ENCODE measurements at places on chromosomes 4 and X.

DNA sequence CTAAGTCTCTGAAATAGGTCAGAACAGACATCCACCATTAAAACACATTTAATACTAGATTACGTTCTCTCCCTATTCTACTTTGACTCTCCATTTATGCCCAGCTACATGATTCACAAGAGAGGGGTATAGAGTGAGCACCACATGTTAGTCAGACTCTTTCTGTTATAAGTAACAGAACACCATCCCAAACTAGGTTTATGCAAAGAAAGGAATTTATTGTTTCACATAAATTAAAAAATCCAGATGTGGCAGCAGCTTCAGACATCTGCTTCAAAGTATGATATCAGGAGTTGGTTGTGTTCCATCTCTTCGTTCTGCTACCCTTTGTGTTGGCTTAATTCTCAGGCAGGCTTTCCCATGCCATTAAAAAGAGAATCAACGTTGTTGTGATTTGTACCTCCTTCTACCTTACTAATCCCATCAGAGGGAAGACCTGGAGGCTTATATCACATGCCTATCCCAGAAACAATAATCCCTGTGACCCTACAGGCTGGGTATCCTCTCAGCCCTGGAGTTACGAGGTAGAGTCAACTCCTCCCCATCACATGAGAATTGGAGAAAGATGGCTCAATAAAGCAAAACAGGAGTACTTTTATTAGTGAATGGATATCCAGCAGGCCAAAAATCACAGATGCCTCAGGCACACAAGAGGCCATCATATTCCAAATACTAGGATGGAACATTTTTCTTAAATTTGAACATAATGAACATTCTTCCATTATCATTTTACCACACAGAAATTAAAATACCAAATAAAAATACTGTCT lies 163.2 kb downstream of the SLC7A11 start:
- DNase-seq: no peak

- no peak for DNase-seq
Observed at GRCh38 chrX:118182681-118183080, 66.1 kb upstream of the KLHL13 start.

DNA sequence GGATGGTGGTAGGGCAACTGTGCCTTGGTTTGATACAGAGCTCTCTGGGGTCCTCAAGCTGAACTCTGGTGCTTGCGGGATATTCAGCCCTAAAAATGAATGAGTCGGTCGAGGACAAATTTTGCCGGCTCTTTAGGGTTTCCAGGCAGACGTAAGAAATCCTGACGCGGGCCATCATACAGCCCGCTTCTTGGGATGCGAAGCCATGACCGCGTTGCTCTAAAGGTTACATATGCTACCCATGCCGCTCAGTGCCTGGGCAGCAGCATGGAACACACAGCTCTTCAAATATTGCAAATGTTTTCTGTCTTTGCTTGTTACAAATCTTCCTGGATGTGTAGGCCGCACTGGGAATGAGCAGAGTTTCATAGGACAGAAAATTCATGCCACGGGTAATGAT lies 55.6 kb downstream of the NBDY start:
- DNase-seq: no peak

DNA sequence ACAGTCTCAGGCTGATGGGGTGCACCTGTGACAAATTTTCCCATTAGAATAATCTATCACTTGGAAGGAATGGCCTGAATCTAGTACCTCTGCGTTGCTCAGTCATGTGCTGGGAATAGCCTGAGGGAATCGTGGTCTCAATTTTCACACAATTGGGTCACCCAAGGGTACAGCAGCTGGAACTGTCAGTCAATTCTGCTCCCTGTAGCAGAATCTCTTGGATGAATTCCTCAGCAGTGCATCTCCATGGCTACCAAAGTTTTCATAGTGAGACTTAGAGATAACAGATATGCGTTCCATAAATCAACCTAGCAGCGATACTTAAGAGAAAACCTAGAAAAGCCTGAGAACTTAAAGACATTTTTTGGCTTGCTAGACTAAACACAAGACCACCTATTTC lies 288.7 kb upstream of the CTSO start:
- no peak for DNase-seq

DNA sequence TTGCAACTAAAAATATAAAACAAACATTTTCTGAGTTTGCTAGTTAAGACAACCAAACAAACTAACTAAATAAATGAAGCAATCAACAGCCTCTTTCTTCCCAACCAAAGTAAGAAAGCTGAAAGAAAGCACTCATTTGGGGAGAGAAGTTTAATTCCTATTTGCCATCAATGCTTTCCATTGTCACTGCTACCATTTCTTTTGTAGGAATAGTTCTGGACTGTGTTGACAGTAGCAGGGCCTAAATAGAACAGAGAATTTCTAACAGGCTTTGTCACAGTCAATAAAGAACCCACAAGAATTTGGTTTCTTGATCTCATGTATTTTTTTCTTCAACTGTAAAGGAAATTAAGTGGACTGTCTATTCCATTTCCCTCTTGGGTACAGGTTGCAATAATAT lies 1886.4 kb upstream of the TENM3 start:
- DNase-seq: no peak

GRCh38 chr4:53189011-53189410 lies 176.8 kb downstream of the SCFD2 start:
- DNase-seq: no peak

DNA sequence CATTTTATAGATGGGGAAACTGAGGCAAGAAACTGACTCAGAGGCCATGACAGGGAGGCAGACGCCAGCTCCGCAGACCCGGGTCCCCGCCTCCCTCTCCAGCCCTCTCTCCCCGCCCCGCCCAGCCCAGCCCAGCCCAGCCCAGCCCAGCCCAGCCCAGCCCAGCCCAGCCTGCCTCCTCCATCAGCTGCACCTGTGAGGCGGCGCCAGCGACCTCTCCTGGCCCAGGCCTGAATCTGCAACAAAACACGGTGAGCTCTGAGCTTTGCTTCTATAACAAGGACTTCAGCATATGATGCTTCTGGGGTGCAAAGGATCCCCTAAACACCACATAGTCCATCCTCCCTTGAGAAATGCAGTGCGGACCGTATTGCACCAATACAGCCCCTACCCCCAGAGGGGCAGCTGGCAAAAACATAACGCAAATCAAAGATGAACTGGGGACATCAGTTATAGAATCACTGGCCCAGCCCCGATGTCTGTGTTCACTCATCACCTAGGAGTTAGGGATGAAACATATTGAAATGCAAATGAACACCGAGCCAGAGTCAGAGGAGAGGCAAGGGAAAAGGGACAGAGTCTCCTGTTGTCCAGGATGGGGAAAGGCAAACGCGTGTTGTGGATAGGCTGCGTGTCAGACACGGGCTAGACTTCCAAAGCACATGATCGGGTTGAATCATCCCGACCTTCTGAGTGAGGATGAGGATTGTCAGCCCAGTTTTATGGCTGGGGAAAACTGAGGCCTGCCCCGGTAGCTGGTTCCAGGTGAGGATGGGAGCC lies 216.1 kb upstream of the PSAPL1 start:
- DNase-seq: no peak

GRCh38 chr4:37243722-37244582 lies 591 bp upstream of the NWD2 start:
- no peak for DNase-seq

Measured in A549 (cell line).